T-helper 1 cell treated with Interleukin-12 subunit alpha and Interleukin-12 subunit beta and Interleukin-4 antibody, amounts not matched to agents 30 ng/mL and 1 ng/mL, for 36 hours (primary cell): ENCODE measurements at places on chromosomes 16 and 17. TPM values are rescaled to one million over a fixed set of nuclear protein-coding genes. Genes with fewer than 3 reads are reported as not detected.

GFAP gene
- total RNA-seq: not detected in 2 replicates

DHODH gene
- total RNA-seq: 11.2 and 11.4 TPM in 2 replicates

NPIPA3 gene
- 1.8 and 4.0 TPM in 2 replicates for total RNA-seq

APPBP2 gene
- total RNA-seq: 31.1 and 32.1 TPM in 2 replicates

IST1 gene
- total RNA-seq: 166 and 184 TPM in 2 replicates

MFSD6L gene
- total RNA-seq: 0.39 and 0.49 TPM in 2 replicates

FOXC2 gene
- total RNA-seq: not detected in 2 replicates

PTGES3L gene
- total RNA-seq: 0.63 and 0.81 TPM in 2 replicates

KRT20 gene
- total RNA-seq: not detected in 2 replicates

OR1G1 gene
- total RNA-seq: not detected in 2 replicates

RAB26 gene
- total RNA-seq: 0.44 TPM in 1 of 2 replicates, not detected in the other

TBC1D24 gene
- total RNA-seq: 10.1 and 11.3 TPM in 2 replicates

ZNF385C gene
- total RNA-seq: not detected in 2 replicates

TMEM114 gene
- not detected in 2 replicates for total RNA-seq

DRC3 gene
- total RNA-seq: 0.37 TPM in 1 of 2 replicates, not detected in the other

SLC5A2 gene
- not detected in 2 replicates for total RNA-seq

CLDN7 gene
- total RNA-seq: 0.12 and 0.49 TPM in 2 replicates

NOMO2 gene
- total RNA-seq: 114 and 126 TPM in 2 replicates

CUEDC1 gene
- 0.29 and 0.41 TPM in 2 replicates for total RNA-seq

EFCAB5 gene
- 1.1 and 1.9 TPM in 2 replicates for total RNA-seq

SPATA32 gene
- 0.37 and 0.44 TPM in 2 replicates for total RNA-seq

EXOSC6 gene
- 27.5 and 28.3 TPM in 2 replicates for total RNA-seq

GDPD3 gene
- total RNA-seq: 7.6 and 11.2 TPM in 2 replicates

PDILT gene
- total RNA-seq: not detected in 2 replicates

UTS2R gene
- 0.15 TPM in 1 of 2 replicates, not detected in the other for total RNA-seq

KRTAP29-1 gene
- total RNA-seq: not detected in 2 replicates
